Esophagus (tissue), 2 donors: ENCODE measurements at places on chromosomes 1 and 21. TPM values are rescaled to one million over a fixed set of nuclear protein-coding genes. Genes with fewer than 3 reads are reported as not detected.

The ICOSLG gene
- 2.6 TPM for polyA plus RNA-seq

The RERE gene
- polyA plus RNA-seq, result 24.4 TPM

The ERRFI1 gene
- polyA plus RNA-seq, result 18.2 TPM

The BGLAP gene
- polyA plus RNA-seq, result 0.81 TPM

The CACNA1S gene
- polyA plus RNA-seq, result not detected

The CFAP107 gene
- polyA plus RNA-seq, result not detected

The ASCL5 gene
- polyA plus RNA-seq, result not detected

The EDEM3 gene
- 6.7 TPM for polyA plus RNA-seq

The IPP gene
- 5.2 TPM for polyA plus RNA-seq

The OR2L5 gene
- polyA plus RNA-seq, result not detected

The CLDN19 gene
- polyA plus RNA-seq, result 0.04 TPM

The AMY2A gene
- polyA plus RNA-seq, result not detected

The RHOU gene
- polyA plus RNA-seq, result 3.1 TPM

The VHLL gene
- polyA plus RNA-seq, result not detected
